ENCODE measurements at places on chromosomes 3 and 15.

- no peak for DNase-seq
Observed at GRCh38 chr3:52283306-52283705, 4.3 kb upstream of the GLYCTK start.

- no peak for DNase-seq
Observed at GRCh38 chr15:101024073-101024695, 105.0 kb downstream of the LRRK1 start.

DNA sequence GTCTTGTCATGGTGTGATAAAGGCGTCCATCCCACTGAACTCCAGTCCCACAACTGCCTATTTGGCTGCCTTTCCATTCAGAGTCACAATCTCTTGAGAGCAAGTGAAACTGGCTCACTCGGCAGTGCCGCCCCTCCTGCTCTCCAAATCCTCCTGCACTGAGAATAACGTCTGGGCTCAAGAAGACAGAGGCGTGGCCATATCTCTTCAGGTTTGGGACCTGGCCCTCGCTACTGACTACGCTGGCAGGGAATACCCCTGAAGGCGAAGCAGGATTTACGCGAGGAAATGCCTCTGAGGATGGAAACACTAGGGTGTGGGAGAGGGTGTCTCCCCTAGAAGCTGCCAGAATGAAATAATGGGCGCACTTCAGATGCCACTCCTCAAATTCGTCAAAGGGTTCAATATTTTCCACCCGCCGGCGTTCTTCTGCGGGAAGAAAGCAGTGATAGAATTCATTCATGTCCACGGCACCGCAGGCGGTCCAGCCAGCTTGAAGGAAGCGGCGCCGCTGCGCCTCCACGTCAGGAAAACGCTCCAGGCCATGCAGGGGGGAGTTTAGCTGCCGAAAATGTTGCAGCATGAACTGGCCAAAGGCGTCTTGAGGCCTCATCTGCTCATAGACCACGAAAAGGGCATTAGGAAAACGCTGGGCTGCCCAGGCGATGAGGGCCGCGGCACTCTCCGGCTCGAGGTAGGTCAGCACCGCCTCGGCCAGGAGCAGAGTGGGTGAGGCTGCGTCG, 985 bp downstream of the LCMT2 start:
- DNase-seq, result no peak

DNA sequence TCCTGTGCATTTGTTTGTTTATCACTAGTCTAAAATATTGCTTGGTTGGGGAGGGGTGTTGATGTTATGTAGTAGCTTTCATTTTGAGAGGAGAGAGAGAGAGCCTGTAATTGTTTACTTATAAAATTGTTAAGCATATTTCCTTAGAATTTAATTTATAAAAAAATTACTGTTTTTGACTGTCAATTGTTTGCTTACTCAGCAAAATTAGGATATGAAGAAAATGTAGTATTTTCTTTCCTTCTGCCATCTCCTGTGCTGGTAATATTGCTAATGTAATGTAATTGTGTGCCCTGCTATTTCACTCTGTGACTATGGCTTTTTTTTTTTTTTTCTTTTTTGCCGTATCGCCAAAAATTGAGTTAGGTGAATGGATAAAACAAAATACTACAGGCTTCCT, 3.5 kb downstream of the U2SURP start:
- DNase-seq, result no peak

DNA sequence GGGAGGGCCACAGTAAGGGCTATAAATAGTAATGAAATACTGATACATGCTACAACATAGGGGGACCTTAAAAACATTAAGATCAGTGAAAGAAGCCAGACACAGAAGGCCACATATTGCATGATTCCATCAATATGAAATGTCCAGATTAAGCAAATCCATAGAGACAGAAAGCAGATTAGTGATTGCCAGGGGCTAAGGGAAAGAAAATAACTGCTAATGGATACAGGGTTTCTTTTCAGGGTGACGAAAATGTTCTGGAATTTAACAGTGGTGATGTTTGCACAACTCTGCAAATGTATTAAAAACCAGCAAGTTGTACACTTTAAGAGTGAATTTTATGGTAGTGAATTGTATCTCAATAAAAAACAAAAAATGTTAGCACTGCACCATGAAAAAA, 37.0 kb downstream of the PIK3R4 start:
- no peak for DNase-seq

- DNase-seq, result no peak
Observed at GRCh38 chr15:72184165-72184811, 13.3 kb downstream of the GRAMD2A start.

DNA sequence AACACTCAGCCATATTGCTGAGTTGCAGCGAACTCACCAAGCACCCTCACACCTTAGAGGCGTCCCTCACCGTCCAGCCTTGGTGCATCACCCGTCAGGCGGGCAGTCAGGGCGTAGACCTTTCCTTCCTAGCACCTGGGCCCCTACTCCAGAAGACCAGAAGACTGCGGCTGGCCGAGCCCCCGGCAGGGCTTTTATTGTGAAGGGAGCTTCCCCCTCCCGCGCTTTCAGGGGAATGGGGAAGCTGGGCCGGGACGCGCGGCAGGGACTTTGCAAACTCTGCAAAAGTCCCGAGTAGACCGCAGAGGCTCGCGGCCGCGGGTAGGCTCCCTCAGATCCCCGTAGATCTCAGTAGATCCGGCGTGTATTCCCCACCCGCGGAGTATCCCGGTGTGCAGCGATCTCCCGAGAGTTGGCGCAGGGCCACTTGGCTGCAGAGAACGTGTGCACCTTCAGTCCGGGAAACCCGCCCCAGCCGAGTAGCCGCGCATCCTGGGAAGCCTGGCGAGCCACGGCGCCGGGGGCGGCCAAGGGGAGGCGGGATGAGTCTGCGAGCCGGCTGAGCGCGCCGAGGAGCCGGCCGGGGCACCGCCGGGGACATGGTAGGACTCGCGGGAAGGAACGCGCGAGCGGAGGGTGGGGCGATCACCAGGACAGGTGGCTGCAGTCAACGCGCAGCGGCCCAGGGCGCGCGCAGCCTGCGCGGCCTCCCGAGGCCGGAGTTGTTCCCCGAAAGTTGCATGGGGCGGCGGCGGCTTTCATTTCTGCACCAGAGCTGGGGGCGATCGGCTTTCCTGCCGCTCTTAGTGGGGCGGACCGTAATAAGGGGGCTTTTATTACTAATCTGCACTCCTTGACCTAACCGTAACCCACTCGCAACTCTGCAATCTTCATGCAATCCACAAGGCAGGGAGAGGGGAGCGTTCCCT, at the start of gene GASK1A:
TSS of gene GASK1A (plus strand) at position 268 of the 929 bp plus-strand sequence. CDS start at position 600, 332 bp downstream.
- DNase-seq, result peak; percentile 11

DNA sequence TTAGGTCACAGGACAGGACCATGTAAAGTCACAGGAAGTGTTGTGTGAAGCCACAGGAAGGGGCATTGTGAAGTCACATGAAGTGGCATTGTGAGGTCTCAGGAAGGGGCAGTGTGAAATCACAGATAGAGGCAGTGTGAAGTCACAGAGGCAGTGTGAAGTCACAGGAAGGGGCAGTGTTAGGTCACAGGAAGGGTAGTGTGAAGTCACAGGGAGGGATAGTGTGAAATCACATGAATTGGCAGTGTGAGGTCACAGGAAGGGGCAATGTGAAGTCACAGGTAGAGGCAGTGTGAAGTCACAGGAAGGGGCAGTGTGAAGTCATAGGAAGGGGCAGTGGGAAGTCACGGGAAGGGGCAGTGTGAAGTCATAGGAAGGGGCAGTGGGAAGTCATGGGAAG, 37.9 kb downstream of the GASK1A start:
- DNase-seq, result no peak

GRCh38 chr3:4306860-4307259, 3.7 kb downstream of the SETMAR start:
- DNase-seq, result no peak

DNA sequence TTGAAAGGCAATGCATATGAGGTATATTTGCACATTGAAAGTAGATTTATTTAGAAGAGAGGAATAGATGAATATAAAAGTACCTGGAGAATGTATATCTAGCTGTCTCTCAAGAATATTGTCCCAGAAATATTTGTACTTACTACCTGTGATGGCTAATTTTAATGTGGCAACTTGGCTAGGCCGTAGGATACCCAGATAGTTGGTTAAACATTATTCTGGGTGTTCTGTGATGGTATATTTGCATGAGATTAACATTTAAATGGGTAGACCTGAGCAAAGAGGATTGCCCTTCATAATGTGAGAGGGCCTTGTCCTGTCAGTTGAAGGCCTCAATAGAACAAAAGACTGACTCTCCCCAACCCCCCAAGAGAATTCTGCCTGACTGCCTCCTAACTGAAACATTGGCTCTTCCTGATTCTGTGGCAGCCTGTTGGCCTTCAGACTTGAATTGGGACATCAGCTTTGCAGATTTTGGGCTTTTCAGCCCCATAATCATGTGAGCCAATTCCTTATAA, 69.4 kb upstream of the FILIP1L start:
- no peak for DNase-seq

- DNase-seq, result no peak
Observed at GRCh38 chr3:43260412-43260811, 25.9 kb upstream of the SNRK start.

GRCh38 chr15:51969728-51970127, 1.9 kb downstream of the LEO1 start:
- DNase-seq, result no peak

DNA sequence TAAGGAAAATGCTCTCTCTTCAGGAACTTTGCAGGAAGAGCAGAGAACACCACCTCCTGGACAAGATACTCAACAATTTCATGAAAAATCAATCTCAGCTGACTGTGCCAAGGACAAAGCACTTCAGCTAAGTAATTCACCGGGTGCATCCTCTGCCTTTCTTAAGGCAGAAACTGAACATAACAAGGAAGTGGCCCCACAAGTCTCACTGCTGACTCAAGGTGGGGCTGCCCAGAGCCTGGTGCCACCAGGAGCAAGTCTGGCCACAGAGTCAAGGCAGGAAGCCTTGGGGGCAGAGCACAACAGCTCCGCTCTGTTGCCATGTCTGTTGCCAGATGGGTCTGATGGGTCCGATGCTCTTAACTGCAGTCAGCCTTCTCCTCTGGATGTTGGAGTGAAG, 200.5 kb downstream of the AKAP13 start:
- DNase-seq, result no peak

DNA sequence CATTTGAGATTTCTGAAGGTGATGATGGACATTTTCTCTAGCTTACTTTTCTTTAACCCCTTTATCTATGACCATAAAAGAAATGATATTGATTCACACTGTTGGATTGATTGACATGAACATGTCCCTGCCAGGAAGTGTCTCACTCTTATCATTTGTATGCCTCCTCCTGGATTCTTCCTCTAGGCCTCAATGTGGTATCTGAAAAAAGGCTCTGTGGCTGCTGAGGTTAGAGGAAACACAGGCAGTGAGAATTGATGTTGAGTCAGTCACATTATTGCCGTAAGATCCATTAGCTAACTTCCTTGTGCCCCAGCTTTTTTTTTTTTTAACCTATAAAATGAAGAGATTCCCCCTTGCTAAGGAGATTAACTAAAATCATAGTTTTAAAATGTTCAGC, 8.0 kb upstream of the THRB start:
- no peak for DNase-seq

- no peak for DNase-seq
Observed at GRCh38 chr15:59190291-59190690, 16.4 kb upstream of the LDHAL6B start.

- DNase-seq, result no peak
Observed at GRCh38 chr3:52452570-52453221, 1.1 kb downstream of the TNNC1 start.

DNA sequence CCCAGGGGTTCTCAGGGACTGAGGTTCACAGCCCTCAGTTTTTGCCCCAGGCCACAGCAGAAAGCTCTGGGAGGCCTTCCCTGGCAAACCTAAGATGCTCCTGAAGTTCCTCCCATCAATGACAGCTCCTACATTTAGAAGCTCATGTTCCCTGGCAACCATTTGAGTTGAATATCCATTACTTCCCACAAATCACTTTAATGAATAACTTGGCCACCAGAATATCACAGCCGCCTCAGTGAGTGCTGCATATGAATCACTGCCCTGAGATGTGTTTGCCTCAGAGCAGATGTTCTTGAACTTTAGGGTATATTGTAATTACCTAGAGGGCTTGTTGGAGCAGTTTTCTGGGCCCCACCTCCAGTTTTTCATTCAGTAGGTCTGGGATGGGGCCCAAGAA, 27.4 kb downstream of the SLCO2A1 start:
- no peak for DNase-seq

DNA sequence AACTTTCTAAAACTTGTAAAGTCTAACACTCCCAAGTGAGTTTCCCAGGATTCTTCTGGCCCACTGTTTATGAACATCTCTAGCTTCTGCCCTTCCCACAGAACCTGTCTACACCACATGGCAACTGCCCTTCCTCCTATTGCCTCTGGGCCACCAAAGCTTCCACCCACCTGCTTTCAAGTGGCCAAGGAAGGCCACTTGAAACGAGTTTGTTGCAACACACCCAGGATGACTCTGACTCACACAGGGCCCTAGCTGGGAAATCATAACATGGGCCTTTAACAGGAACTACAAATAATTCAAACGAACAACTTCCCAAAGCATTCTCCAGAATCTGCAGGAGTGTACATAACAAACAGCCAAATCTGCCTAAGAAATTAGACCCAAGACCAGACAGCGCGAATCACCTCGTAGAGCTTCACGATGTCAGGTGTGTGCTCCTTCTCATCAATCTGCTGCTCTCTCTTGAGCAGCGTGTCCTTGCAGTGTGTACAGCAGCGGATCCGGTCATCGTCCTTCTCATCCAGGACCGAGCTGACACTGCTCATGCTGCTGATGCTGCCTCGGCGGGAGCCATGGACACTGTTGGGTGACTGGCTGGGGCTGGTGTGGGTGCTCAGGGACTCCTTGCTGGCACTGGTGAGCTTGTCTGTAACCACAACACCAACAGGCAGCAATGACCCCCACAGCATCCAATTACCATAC, 16.8 kb downstream of the RBSN start:
- no peak for DNase-seq

DNA sequence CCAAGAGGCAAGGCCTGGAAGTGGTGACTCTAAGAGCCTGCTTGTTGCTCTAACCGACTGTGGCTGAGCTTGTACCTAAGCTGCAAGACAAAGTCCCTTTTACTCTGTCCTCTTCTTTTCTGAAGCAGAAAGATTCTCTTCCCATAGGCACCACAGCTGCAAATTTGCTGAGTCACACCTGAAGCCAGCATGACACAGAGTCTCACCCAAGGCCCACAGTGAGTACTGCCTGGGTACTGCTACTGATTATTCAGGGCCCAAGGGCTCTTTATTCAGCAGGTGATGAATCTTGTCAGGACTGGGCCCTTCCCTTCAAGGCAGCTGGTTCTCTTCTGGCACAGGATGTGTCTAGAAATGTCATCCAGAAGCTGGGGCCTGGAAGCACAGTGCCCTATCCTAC, 18.9 kb upstream of the TIGIT start:
- no peak for DNase-seq

DNA sequence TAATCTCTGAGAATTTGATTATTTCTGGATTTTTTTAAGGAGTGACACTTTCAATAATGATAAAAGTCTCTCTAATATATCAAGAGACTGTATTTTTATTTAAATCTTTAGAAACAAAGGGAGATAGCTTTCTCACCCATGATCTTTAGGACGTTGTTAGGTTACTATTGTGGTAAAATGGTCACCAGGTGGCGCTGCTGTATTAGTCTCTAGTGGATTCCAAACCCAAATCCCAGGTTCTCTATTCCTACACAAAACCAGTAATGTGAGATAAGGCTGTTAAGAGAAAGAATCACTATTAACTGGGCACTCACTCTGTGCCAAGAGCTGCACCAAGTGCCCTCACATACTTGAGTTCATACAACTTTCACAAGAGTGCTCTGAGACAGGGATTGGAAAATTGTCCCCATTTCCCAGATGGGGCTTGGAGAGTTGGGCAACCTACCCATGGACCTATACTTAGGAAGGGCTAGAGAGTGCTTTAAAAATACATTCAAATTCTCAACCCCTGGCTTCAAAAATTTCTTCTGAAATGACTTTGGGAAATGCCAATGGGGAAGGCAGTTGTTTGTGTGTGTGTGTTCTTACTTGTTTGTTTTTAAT, 593.4 kb upstream of the TGFBR2 start:
- peak; percentile 16 for DNase-seq

GRCh38 chr3:43794776-43795175, 104.0 kb downstream of the ABHD5 start:
- no peak for DNase-seq
